HFFc6 (cell line): ENCODE measurements at places on chromosomes 1 and 21. TPM values are rescaled to one million over a fixed set of nuclear protein-coding genes. Genes with fewer than 3 reads are reported as not detected.

TMPRSS3 gene
- total RNA-seq = not detected in 2 replicates

DNA sequence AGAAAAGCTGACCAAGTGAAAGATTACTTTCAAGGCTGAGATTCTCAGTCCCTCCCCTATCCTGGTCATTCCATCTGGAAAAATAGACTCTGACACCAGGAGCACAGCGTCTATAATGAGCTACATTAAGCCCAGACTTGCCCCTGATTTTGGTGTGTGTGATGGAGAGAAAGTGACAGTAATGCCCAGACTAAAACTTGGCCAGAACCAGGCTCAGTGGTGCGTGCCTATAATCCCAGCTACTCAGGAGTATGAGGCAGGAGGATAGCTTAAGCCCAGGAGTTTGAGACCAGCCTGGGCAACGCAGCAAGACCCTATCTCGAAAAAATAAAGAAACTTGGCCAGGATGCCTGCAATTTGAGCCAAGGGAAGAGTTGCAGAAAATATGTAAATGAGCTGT is 15.9 kb downstream of the PLEKHA6 start:
- DNase-seq = no peak

DNA sequence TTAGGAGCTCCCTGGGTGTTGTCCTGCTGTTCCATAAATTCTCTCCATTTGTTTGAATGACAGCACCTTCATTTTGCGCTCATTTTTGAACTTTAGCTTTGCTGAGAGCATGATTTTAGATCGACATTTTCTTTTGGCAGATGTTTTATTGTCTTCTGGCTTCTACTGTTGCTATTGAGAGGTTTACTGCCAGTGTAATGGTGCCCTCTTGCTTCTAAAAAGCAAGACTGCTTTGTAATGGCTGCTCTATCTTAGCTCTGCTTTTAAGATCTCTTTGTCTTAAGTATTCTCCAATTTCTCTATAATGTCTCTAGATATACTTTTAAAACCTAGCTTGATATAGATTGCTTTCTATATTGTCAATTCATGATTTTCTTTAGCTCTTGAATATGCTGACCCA is 27.8 kb downstream of the THEM4 start:
- no peak for DNase-seq

DNA sequence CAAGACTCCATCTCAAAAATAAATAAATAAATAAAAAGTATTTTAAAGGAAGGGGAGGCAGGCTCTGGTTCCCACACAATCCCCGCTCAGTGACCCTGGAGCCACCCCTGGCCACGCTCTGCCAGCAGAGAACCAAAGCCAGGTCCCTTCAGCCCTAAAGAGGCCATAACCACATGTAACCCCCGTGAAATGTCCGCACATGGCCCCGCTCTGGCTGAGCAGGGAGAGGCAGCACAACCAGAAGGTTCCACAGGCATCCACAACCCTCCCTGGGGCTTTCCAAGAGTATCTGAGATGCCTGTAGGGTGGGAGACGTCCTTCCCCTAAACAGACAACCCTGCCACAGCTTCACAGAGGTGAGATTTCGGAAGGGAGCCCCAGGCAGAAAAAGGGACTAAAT is 1.4 kb upstream of the ARF1 start:
- no peak for DNase-seq
